ENCODE measurements at places on chromosomes 13 and 19. TPM values are rescaled to one million over a fixed set of nuclear protein-coding genes. Genes with fewer than 3 reads are reported as not detected.

GRCh38 chr13:74794582-74794981, 660.4 kb upstream of the KLF12 start:
- no peak for DNase-seq
- H3K4me3 ChIP-seq: no peak overlapping the region
- no peaks in the 10 kb centered on the region for H3K27me3 ChIP-seq
- H3K4me1 ChIP-seq: no peaks in the 10 kb centered on the region

GRCh38 chr19:8336660-8337059, 6.4 kb downstream of the KANK3 start:
- peaks cover 20% of the 10 kb centered on the region for H3K4me1 ChIP-seq
- no peak for DNase-seq
- H3K4me3 ChIP-seq: no peak overlapping the region
- no peaks in the 10 kb centered on the region for H3K36me3 ChIP-seq

Gene RAVER1
- total RNA-seq: 42.5 TPM

Gene GPR4
- total RNA-seq: 9.4 TPM

Gene IL17D
- 3.2 TPM for total RNA-seq

DNA sequence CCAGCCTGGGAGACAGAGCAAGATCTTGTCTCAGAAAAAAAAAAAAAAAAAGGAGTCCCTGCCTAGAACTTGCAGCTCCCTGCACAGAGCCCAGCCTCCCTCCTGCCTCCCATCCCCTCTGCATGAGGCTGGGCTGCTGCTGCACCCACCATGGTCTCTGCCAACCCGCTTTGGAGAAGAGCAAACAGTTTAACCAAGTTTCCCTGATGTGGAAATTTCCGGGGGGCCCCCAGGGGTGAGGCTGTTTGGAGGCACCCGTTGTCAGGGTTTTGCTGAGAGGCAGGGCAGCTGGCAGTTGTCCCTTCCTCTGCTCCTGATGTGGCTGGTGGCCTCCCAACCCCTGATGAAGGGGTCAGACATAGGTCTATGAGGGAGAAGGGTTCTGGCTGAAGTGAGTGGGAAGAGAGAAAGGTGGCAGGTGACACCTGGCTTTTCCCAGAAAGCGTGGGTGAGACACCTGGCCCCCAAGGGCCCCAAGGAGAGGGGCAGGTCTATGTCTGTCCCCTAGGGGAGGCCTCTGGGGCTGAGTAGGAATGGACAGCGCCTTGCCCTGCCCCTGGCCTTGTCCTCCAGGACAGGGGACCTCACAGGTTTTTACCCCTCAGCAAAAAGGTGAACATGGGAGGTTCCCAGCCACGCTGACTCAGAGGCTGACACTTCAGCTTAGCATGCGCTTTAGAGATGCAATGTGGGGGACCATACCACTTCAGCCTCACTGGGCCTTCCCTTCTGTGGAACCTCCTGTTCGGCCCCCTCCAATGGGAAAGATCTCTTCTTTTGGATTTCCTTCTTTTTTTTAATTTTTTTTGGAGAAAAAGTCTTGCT, 5.5 kb downstream of the LRP3 start:
- H3K27ac ChIP-seq: no peak overlapping the region
- peaks cover 8% of the 10 kb centered on the region for H3K4me1 ChIP-seq
- H3K4me3 ChIP-seq: no peak overlapping the region
- H3K27me3 ChIP-seq: no peaks in the 10 kb centered on the region
- DNase-seq: no peak
- H3K36me3 ChIP-seq: no peaks in the 10 kb centered on the region

- H3K4me1 ChIP-seq: peaks cover 35% of the 10 kb centered on the region
- DNase-seq: peak; percentile 53
- no peak overlapping the region for H3K4me3 ChIP-seq
- no peaks in the 10 kb centered on the region for H3K36me3 ChIP-seq
- no peaks in the 10 kb centered on the region for H3K27me3 ChIP-seq
Measured at GRCh38 chr13:51785712-51786424, 18.1 kb downstream of the DHRS12 start.

DNA sequence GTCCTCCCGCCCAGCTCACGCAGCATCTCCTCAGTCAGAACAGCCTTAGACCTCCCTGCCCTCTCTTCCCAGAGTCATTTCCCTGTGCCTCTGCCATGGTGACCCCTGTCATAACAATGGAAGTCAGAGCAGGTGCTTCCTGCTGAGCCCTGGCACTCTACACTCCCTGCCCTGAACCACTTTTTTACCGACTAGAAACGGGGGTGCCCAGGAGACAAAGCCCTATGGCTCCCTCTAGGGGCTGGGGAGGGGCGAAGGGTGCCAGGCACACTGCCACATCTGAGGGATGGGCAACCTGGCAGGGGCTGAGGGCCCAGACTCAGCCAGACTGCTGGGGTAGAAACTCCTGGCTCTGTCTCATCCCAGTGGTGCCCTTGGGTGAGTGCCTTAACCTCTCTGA, 16.4 kb downstream of the ZNF574 start:
- H3K36me3 ChIP-seq: no peaks in the 10 kb centered on the region
- H3K27ac ChIP-seq: no peak overlapping the region
- peaks cover 10% of the 10 kb centered on the region for H3K27me3 ChIP-seq
- no peak overlapping the region for H3K4me3 ChIP-seq
- DNase-seq: no peak

DNA sequence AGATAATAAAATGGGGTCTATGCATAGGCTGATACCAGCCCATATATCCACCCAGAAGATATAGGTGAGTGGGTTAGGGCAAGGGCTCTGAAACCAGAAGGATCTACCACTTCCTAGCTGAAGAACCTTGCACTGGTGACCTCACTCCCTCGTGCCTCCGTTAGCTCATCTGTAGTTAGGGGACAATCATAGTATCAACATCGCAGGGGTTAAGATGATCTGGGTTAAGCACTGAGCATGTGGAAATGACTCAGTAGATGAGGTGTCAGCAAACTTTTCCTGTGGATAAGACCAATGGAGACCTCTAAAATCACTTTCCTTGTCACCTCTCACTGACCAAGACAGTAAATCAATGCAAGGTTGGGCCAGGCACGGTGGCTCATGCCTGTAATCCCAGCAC, 30.5 kb downstream of the TNFSF14 start:
- no peak overlapping the region for H3K4me3 ChIP-seq
- H3K4me1 ChIP-seq: no peaks in the 10 kb centered on the region
- no peaks in the 10 kb centered on the region for H3K27me3 ChIP-seq
- no peak overlapping the region for H3K27ac ChIP-seq
- no peak for DNase-seq

Gene ZNF677
- total RNA-seq: 15.7 TPM

DNA sequence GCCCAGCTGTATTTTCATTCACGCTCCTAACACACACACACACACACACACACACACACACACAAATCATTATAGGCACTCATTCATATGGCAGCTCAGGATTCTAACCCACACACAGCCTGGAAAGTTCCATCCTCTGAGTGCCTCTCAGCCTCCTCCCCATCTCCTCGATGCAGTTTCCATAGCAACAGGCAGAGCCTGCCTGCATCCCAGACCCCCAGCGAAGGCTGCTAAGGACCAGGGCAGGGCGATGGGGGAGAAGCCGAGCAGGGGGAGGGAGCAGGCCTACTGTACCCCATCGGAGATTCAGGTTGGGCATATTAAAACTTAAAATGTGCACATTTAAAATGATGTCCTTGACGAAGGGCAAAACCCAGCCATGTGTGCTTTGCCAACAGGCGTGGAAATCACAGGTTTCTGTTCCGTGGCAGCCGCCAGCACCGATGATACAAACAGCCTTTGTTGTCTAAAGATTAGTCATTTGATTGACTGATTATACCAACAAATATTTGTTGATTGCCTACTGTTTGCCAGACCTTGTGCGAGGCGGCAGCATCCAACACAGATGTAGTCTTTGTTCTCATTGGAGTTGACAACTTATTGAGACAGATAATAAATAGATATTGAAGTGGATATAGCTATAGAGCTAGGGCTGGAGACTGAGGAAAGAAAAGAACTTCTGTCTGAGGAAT, 43.8 kb upstream of the USP29 start:
- H3K4me3 ChIP-seq: no peak overlapping the region
- H3K4me1 ChIP-seq: no peaks in the 10 kb centered on the region
- no peak for DNase-seq
- no peaks in the 10 kb centered on the region for H3K27me3 ChIP-seq
- H3K27ac ChIP-seq: no peak overlapping the region
- H3K36me3 ChIP-seq: no peaks in the 10 kb centered on the region

DNA sequence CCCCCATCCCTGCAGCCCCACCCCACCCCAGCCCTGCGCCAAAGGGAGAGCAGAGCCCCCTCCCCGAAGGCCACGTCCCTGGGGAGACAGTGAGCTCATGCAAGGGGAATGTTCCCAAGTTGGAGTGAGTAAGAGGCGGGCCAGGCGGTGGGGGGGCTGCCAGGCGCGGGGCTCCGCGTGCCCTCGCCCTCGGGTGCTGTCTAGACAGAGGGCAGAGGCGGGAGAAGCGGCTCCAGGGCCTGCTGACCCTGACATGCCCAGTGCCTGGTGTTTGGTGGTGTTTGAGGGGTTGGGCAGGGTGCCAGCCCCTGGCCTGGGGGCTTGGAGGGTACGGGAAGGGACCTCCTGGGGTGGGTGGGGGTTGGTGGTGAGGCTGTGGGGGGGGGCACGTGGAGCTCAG, 1.0 kb downstream of the FSTL3 start:
- peaks cover 38% of the 10 kb centered on the region for H3K4me1 ChIP-seq
- H3K36me3 ChIP-seq: no peaks in the 10 kb centered on the region
- H3K27ac ChIP-seq: peak overlapping the region; percentile 80
- H3K27me3 ChIP-seq: no peaks in the 10 kb centered on the region
- peak; percentile 70 for DNase-seq
- H3K4me3 ChIP-seq: peak overlapping the region; percentile 41

GRCh38 chr19:33419788-33420130, 46.2 kb downstream of the CEBPG start:
- no peak for DNase-seq
- no peak overlapping the region for H3K4me3 ChIP-seq
- H3K36me3 ChIP-seq: no peaks in the 10 kb centered on the region
- no peaks in the 10 kb centered on the region for H3K4me1 ChIP-seq

Gene TMPRSS9
- total RNA-seq: 0.78 TPM

- no peaks in the 10 kb centered on the region for H3K27me3 ChIP-seq
- peak; percentile 17 for DNase-seq
- no peaks in the 10 kb centered on the region for H3K4me1 ChIP-seq
- H3K4me3 ChIP-seq: no peak overlapping the region
Measured at GRCh38 chr19:53037101-53038097, 7.1 kb upstream of the ERVV-2 start.

GRCh38 chr13:27038323-27038722, 133.3 kb downstream of the USP12 start:
- H3K4me3 ChIP-seq: no peak overlapping the region
- H3K4me1 ChIP-seq: no peaks in the 10 kb centered on the region
- DNase-seq: no peak
- H3K27me3 ChIP-seq: no peaks in the 10 kb centered on the region

Gene COL5A3
- total RNA-seq: 4.5 TPM

GRCh38 chr19:1445932-1446712, 3.8 kb upstream of the APC2 start:
- H3K27ac ChIP-seq: no peak overlapping the region
- no peak for DNase-seq
- H3K4me3 ChIP-seq: no peak overlapping the region

GRCh38 chr13:35484384-35484783, 7.9 kb upstream of the MAB21L1 start:
- H3K4me3 ChIP-seq: no peak overlapping the region
- H3K36me3 ChIP-seq: no peaks in the 10 kb centered on the region
- no peaks in the 10 kb centered on the region for H3K27me3 ChIP-seq
- DNase-seq: no peak

GRCh38 chr13:80237646-80238045, 103.3 kb downstream of the SPRY2 start:
- no peaks in the 10 kb centered on the region for H3K36me3 ChIP-seq
- H3K4me1 ChIP-seq: peaks cover 23% of the 10 kb centered on the region
- H3K4me3 ChIP-seq: no peak overlapping the region
- H3K27me3 ChIP-seq: no peaks in the 10 kb centered on the region
- no peak overlapping the region for H3K27ac ChIP-seq
- no peak for DNase-seq

- DNase-seq: no peak
- H3K27ac ChIP-seq: no peak overlapping the region
- H3K4me1 ChIP-seq: no peaks in the 10 kb centered on the region
Measured at GRCh38 chr13:44648392-44649103, 72.4 kb upstream of the TSC22D1 start.

Gene MBD3L2
- not detected for total RNA-seq

DNA sequence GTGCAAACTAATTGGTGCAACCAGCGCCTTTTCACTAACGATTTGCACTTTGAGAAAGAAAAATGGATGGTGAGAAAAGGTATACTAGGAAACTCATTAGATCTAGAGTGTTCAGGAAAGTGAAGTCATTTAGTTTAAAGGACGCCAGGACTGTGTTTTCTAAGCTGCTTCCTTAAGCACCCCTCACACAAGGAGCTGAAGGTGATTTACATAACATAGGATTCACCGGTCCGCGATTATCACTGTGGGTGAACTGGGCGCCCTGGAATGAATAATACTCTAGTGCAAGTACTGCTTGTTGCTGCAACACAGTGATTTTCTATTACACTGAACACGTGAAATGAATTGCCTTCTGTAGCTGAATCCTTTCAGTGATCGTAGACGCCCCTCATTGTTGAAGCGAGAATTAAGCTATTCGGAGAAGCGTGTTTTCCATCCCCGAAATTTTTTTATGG, 2.6 kb upstream of the MAB21L1 start:
- H3K36me3 ChIP-seq: no peaks in the 10 kb centered on the region

Gene ZNF439
- 16.3 TPM for total RNA-seq

Data from thyroid gland (tissue), 4 donors.